ENCODE measurements at places on chromosomes 5 and 9.

GRCh38 chr9:4923580-4924544, 61.2 kb upstream of the JAK2 start:
- DNase-seq: no peak

DNA sequence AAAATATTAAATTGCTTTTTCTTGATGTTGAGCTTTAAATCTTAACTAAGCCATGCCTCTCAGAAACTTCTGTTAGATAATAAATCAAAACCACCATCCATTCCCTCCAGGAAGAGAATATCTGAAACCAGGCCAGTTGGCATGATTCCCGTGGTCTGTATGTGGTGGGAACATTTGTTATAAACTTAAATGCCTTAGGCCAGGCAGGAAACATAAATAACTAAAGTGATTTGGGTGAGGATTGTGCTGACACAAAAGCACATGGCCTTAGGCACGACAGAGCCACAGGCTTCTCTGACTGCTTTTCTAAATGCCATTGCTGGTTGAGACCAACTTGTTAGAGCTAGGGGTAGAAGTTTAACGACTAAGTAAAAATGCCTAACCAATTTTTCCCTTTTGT, 255.9 kb downstream of the GABRG2 start:
- no peak for DNase-seq

GRCh38 chr9:137556069-137556838, 4.6 kb downstream of the MRPL41 start:
- DNase-seq: no peak

GRCh38 chr5:170571875-170572852, 68.3 kb downstream of the KCNIP1 start:
- no peak for DNase-seq

GRCh38 chr9:131969469-131969989, 110.1 kb downstream of the MED27 start:
- no peak for DNase-seq

GRCh38 chr5:36364473-36364872, 62.8 kb upstream of the RANBP3L start:
- no peak for DNase-seq

DNA sequence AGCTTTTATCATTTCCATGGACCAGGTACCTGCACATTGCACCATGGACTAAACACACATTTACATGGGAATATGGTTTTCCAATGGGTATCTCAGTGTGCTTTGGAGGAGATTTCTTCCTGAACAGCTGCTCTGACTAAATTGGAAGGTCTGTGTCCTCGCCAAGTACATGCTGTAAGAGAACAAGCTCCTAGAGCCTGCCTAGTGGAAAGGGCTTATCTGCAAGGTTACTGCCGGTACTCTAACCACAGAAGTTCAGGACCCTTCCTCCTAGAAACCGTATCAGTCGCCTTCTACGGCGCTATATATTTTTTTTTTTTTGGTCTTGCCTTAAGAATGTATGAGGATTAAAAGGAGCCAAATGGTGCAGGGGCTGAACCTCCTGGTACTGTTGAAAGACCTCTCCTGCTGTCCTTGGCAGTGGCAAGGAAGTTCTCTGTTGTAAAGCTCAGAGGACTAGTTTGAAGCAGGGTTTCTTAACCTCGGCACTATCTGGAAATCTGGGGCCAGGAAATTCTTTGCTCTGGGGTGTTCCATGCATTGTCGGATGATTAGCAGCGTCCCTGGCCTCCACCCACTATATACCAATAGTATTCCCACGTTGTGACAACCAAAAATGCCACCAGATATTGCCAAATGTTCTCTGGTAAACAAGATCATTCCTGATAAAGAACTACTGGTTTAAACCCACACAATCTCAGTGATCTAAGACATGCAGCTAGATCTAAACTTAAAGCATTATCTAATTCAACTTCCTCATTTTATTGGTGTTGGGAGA, 107.4 kb downstream of the FBXO38 start:
- no peak for DNase-seq

DNA sequence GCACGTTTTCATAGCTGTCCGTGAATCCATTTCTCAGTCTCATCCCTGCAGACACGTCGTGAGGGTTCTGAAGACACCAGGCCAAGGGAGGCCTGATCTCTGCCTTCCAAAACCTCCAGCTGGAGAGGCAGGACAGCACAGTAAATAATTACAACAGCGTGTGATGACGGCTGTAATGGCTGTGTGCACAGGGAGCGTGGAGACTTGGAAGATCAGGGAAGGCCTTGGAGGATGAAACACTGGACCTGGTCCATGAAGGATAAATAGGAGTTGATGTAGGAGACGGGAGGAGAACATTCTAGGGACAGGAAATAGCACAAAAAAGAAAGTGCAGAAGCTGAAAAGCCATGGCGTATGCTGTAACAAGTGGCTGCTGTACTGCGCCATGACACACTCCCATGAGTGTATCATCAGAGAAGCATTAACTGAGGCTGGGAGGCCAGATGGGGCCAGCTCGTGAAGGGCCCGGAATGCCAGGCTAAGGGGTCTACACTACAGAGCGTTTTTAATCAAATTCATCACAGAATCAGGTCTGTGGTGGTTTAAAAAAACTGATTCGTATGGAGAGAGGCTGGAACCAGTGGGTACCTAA, 97.2 kb downstream of the CRB2 start:
- no peak for DNase-seq

- DNase-seq: no peak
Measured at GRCh38 chr9:74334271-74334670, 162.9 kb upstream of the RORB start.

DNA sequence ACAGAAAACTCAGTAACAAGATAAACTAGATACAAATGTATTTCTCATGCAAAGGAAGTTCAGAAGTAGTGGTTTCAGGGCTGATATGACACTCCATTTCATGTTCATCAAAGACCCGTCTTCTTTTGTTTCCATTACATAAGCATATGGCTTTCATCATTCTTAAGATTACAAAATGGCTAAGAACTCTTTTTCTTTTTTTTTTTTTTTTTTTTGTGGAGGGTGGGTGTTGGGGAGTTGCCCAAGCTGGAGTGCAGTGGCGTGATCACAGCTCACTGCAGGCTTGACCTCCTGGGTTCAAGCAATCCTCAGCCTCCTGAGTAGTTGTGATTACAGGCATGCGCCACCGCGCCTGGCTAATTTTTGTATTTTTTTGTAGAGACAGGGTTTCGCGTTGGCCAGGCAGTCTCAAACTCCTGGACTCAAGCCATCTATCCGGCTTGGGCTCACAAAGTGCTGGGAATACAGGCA, 22.0 kb upstream of the PTBP3 start:
- DNase-seq: no peak

DNA sequence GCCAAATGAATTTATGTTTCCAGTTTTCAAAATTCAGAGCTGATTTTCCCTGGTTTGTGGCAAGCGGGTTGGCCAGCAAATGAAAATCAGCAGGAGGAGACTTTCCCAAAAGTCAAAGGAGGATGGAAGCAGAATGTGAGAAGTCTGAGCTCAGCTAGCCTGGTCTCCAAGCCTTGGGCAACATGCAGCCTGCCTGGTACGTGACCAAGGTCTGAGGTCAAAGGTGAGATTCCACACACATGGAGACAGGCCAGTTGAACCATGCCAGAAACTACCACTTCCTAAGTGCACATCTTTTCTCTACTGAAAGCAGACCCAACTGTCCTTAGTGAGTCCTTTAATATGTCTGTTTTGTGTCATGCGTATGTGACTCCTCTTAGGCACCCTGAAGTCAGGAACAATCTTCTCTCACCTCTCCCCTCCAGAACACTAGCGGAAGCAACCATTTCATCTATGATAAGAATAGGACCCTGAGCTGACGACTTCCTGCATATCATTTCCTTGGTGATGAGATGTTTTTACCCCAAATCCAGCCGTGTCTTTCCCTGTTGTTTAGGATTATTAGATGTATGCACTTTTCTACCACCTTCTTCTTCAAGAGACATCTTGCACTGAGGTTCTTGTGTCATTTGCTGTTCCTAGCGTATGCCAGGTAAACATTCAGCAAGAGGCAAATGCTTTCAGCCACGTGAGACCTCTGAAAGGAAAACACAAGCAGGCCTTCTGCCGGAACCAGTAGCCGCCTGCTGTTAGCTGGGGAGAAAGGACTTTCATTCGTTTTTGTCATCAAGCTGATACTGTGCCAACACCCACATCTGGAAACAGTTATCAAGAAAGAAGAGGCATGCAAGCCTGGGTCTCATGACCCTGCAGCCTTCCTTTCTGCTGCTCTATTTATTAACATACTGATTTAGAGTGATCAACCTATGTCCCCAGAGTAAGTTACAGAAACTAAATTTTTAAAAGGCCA, 9.7 kb upstream of the TGFBI start:
- no peak for DNase-seq

DNA sequence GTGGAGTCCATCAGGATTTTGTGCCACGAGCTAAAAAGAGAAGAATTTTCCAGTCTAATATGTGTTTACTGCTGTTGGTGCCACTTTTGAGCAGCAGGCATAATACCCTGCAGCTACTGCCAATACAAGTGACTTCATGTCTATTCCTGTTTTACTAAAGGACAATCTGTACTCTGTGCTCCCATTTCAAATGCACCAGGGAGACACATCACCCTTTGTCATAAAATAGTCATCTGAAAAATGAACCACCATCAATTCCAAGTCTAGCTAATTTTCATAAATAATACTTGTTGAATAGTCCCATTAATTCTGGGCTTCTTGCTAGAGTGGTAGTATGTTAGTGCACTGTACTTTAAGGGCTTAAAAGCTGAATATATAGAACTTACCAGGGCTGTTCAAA, 8.9 kb upstream of the PKD2L2 start:
- DNase-seq: no peak

- no peak for DNase-seq
Measured at GRCh38 chr5:172648755-172649154, 7.7 kb downstream of the NEURL1B start.

DNA sequence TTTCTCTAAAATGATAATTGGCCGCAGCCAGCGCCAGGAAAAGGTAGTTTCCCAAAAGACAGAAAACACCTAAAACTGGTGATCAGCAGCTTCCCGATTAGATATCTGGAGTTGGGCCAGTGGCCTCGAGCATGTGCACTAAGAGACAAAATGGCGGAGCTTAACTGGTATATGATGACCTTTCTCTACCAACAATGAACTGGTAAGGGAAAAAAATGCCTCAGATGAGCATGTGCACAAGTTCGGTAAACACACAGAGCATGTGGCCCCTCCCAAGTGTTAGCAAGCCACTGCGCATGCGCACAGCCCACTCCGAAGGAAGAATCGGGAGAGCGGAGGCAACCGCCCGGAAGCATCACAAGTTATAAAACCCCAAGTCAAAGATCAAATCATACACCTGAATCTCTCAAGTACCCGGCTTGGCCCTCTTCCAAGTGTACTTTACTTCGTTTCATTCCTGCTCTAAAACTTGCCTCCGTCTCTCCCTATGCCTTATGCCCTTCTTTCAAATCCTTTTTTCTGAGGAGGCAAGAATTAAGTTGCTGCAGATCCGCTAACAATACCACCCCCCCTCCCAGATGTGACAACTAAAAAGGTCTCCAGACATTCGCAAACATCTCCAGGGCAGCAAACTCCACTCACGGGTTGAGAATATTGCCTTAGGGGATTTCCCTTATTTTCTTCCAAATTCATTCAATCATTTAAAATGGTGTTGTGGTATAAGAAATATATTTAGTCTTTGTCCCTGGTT, 15.0 kb upstream of the PTBP3 start:
- DNase-seq: no peak

DNA sequence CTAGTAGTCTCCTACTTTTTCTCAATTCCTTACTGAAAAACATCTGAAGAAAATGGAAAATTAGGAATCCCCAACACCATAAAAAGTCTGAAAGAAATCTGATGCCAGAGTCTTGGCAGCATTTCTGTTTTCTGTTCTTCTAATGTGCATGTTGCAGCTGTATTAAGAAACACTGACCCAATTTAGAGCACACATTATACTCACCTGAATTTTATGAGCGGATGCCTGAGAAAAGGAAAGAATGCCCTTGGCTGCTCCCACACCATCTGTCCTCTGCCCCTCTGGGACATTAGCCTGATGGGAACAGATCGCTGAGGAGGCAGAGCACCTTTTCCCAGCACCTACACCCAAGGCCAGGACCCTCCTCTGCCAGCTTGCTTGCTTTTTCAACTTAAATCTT, 14.1 kb upstream of the ANP32B start:
- DNase-seq: no peak

DNA sequence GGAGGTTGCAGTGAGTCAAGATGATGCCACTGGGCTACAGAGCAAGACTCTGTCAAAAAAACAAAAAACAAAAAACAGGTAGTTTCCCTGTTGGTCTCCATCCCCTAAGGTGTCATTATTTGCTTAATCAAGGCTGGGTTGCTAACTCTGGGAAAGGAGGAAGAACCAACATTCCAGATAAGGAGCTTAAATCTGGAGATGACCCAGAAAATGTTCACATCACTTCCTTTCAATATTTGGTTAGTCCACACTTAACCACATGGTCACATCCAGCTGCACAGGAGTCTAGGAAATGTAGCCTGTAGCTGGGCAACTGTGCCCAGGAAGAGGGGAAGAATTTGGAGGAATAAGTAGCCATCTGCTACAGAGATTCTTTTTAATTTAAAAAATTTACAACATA, 25.9 kb upstream of the MEGF9 start:
- no peak for DNase-seq
